ENCODE measurements at places on chromosomes 16 and 17. TPM values are rescaled to one million over a fixed set of nuclear protein-coding genes. Genes with fewer than 3 reads are reported as not detected.

The SOX15 gene
- total RNA-seq, result 0.28 TPM

The IGSF6 gene
- total RNA-seq, result not detected

The SPNS2 gene
- total RNA-seq, result 1.1 TPM

The UNC13D gene
- 0.19 TPM for total RNA-seq

The ZNF469 gene
- total RNA-seq, result 2.8 TPM

The TMEM235 gene
- not detected for total RNA-seq

The KCNJ2 gene
- total RNA-seq, result 3.9 TPM

The PIMREG gene
- total RNA-seq, result 34.7 TPM

The SECTM1 gene
- 14.7 TPM for total RNA-seq

The MTSS2 gene
- total RNA-seq, result 9.4 TPM

All from regular cardiac myocyte (primary cell).